ENCODE measurements at places on chromosomes 1 and 21.
A peak's percentile ranks its signal among the peaks of the same experiment; 100 is the strongest.

- DNase-seq: no peak
Observed at GRCh38 chr1:165674599-165674998, 23.8 kb downstream of the ALDH9A1 start.

- DNase-seq: no peak
Observed at GRCh38 chr1:14580986-14581385, 17.5 kb upstream of the KAZN start.

DNA sequence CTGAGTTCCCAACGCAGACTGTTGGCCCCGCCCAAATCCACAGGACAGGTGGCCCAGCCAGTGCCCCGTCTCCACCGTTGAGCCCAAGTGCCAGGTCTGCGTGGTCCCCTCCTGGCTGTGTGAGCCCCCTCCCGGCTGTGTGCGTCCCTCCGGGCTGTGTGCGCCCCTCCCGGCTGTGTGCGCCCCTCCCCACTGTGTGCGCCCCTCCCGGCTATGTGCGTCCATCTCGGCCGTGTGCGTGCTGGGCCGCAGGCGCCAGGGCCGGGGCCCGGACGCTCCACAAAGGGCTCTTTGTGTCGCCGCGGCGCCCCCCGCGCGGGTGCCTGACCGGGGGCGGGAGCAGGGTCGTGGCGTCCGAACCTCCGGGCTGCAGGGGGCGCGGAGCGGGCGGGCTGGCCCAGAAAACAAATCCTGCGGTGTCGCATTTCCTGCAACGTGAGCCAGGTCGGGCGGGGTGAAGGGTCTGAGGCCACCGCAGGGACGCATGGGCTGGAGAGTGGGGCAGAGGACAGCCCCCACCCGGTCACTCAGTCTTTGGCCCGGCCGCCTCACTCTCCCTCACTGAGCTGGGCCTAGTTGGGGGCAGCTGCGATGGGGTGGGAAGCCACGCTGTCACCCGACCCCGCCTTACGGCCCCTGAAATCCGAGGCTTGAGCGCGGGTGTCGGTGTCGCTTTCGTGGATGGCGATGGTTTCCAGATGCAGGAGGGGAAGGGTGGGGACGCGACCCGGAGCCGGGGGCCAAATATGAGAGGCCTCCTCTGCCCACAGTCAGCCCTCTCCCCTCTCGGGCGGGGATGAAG is 18.8 kb downstream of the TNFRSF25 start:
- no peak for DNase-seq

- no peak for DNase-seq
Observed at GRCh38 chr1:2358072-2358471, 33.3 kb downstream of the MORN1 start.

- DNase-seq: no peak
Observed at GRCh38 chr1:66732407-66733166, 19.7 kb upstream of the DYNLT5 start.

DNA sequence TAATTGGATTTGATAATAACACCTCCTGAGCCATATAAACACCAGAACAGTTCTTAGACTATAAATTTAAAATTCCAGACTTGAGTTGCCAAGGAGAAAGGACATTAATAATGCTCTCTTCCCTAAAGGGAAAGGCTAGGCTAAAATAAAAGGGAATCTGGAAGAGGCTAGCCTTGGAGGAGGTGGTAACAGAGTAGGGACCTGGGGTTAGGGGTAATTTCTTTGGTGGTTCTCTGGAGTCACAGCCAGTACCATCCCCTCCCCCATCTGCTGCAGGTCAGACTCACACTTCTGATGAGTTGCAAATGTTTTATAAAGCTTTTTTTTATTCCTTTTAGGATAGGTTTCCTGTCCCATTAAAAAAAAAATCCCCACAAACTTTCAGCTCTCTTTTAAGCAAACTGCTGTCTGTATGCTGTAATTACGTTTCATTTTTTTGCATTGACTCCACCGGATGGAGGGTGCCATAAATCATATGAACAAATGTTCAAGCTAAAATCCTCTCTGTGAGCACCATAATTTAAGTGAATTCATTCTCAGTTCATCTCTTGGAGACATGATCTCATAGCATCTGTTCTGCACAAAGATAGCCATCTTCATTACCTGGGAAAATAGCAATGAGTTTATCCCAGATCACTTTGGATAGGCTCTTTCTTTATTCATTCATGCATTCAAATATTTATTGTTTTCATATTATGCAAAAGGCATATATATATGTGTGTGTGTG is 379.6 kb downstream of the TTLL7 start:
- DNase-seq: no peak

GRCh38 chr1:200669314-200670241 is at the start of gene DDX59:
TSS of gene DDX59 (minus strand) at chr1:200669907. CDS start at chr1:200666740, 3,167 bp downstream.
- DNase-seq: peak; percentile 91

GRCh38 chr1:92037400-92037799 is 7.6 kb downstream of the EPHX4 start:
- DNase-seq: no peak

GRCh38 chr1:119254067-119254720 is 113.7 kb upstream of the WARS2 start:
- no peak for DNase-seq

GRCh38 chr1:180020017-180020416 is 65.4 kb downstream of the CEP350 start:
- DNase-seq: no peak

- no peak for DNase-seq
Observed at GRCh38 chr1:246526380-246526779, 19.3 kb upstream of the SMYD3 start.

Data from stimulated activated CD8-positive, alpha-beta memory T cell treated with anti-CD3 and anti-CD28 coated beads, Interleukin-4, amount 100 ng/mL, for 24 hours (primary cell).